ENCODE measurements at places on chromosomes 7 and 10.

DNA sequence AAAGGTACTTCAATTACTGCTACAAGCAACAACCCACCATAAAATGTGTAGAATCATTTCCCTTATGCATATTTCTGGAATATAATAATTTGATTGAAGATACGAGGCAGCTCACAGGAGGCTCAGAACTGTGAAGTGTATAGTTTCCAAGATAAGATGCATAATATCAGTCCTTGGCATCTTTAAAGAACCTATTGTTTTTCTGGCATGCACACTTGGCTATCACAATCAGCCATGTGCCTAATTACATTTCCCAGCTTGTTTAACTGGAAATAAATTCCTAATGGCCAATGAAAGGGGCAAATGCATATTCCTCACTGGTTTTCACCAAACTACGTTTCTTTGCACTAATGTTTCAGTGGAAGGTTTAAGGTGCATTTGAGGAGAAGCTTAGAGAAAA lies 83.4 kb upstream of the LRRC18 start:
- no peak for DNase-seq

DNA sequence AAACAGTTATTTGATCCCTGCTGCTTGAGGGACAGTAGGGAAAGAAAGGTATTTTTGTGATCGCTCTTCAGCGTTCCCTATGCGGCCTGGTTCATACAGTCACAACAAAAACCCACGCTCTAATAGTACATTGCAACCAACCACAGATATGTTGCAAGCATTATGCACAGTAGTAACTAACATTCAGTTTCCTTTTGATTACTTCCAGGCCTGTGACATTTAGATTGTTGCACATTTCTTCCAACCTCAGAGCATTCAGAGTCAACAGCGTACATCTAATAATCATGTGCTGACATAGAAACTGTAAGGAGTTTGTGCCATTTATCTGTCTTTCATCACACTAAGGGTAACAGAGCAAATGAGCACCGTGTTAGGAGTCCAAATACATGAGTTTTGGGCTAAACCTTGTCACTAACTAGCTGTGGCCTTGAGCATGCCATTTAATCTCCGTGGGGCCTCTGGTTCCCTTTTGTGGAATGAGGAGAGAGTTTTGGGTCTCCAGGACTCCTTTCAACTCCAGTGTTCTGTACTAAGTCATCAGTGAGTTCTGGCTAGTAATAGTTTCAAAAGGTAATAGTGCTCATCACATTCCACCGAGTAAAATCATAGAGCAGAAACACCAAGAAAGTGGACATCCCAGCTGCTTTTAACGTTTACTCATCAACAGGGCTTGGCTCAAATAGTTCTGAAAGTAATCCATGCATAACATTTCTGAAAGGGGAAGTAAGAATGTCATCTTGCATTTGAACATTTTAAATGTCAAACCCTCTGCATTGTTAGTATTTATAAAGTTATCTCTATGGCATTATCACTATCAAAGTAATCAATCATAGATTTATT lies 99.0 kb upstream of the FZD1 start:
- no peak for DNase-seq

GRCh38 chr10:15084502-15084922 lies 4.1 kb downstream of the ACBD7 start:
- DNase-seq = no peak

- DNase-seq = no peak
Measured at GRCh38 chr10:57716884-57717283, 550.8 kb downstream of the IPMK start.

GRCh38 chr10:26555719-26556368 lies 117.7 kb downstream of the APBB1IP start:
- no peak for DNase-seq

DNA sequence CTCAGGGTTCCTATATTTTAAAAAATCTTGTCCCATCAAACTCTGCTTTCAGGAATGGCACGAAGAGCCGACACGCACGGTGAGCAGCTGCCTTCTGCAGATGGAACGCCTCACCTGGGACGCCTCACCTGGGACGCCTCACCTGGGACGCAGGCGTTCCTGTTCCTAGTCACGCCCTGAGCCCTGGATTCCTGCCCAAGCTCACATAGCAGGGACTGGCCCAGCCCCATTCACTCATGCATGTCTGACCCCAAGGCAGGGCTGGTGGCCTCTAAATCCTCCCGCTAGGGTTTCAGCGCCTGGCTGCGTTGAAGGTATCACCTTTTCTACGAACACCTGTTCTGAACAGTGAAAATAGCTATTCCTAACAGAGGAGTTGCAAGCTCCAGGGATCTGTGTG lies 49.8 kb downstream of the CARD11 start:
- DNase-seq = no peak

GRCh38 chr10:97078261-97078937 lies 107.4 kb downstream of the SLIT1 start:
- DNase-seq = no peak

DNA sequence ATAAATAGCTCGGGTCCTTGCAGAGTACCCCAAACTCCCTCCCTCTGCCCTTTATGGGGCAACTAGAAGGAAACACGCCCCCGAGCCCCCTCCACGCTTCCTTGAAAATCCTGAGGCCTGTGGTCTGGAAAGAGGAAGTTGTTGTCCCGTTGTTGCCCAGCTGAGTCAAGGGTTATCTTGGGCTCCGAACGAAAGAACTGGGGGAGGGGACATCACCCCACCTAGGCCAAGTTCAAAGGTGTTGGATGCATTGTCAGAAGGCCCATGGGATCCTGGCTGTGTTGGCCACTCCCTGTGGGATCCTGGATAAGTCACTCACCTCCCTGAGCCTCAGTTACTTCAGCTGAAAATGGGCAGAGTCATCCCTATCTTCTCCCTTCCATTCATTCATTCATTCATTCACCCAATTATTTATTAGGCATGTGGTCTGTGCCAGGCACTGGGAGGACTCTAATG lies at the start of gene CCL24:
Gene CCL24 (minus strand): TSS at position 26 of the 456 bp plus-strand sequence. CDS start 91 bp downstream, outside the sequence.
- DNase-seq = no peak

DNA sequence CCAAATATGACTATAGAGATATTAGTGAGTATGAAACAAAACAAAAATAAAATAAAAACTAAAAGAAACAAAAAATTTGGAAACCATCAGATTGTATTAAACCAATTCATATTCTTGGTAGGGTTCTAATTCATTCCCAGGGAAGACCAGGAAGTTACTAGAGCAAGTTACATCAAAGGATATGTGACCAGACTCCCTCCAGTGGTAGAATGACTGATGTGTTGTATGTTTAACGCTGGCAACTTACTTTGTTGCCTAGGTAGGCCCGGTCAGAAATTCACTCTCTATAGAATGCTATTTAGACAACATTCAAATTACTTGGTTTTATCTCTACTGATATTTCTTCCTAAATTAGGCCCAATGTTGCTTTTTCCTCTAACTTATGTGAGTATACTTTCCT lies 5.2 kb downstream of the PHYHIPL start:
- no peak for DNase-seq

GRCh38 chr10:88660598-88660884 lies 3.7 kb upstream of the LIPF start:
- no peak for DNase-seq

DNA sequence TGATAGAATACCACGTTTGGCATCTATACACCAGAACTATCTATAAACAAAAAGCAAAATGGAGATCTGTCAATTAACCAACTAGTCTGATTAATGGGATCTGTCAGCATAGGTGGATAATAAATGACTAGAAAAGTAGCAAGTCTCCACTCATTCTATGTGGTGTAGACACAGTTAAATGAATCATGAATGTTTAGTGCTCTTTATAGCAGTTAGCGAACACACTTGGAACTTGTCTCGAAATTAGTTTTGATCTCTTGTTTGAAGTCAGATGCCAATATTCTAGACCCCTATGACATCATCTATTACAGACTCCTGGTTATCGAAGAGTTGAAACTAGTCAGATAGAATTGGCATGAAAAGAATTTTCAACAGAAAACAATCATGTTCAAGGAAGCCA lies 259.7 kb downstream of the AHR start:
- no peak for DNase-seq

GRCh38 chr10:116286626-116287200 lies 13.7 kb upstream of the GFRA1 start:
- no peak for DNase-seq

DNA sequence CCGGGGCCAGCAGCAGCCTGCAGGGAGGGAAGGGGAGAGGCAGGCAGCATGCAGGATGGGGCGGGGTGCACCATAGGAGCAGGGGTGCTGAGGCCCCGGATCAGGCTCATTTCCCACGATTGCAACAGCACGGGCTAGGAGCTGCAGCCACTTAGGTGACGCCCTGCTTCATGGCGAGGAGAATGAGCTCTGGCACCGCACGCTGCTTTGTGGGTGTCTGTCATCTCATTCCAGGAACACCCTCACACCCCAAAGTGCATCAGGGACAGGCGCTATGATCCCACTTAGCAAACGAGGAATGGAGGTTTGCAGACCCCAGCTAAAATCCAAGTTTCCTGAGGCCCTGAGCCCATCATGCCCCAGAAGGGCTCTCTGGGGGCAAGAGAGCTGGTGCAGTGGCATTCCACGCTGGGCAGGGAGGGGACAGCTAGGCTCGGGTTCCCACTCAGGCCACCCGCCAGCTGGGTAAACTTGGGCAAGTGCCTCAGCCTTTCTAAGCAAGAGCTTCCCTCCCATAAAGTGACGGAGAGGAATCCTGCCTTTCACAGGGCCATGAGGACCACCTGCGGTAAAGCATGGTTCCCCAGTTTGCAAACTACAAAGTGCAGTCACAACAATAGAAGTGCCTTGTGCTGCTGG lies 9.3 kb downstream of the KCNH2 start:
- no peak for DNase-seq

DNA sequence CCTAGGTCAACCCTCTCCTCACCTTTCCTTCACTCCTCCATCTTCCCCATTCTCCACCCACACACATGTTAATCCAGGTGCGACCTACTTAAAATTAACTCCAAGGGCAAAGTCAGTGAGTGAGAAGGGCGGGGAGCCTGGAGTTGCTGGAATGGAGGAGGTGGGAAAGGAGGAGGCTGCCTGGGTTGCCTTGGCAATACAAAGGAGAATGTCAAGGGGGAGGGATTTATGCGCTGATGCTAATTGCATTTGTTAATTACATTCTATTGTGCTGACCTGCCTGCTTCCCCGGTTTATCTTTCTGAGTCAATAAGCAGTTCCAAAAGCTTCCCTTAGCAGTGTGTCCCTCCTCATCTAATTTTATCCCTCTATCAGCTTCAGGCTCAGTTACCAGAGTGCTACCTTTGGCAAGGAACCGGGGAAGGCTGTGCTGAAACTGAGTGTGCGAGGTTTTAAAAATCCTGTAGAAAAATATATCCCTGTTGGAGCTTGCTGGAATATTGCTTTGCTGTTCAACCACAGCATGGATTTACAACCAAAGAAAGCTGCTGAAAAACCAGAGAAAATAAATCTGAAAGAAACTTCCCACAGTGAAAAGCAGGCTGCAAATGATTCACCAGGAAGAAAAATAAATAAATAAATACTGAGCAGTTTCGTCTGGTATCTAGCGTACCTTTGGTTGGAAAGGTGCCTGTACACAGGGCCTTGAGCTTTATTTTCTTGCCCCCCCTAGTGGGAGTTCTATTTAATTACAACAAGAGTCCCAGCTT lies 113.2 kb upstream of the DGKB start:
- DNase-seq = peak; percentile 12

GRCh38 chr10:48564466-48565160 lies 40.3 kb downstream of the ARHGAP22 start:
- DNase-seq = no peak

DNA sequence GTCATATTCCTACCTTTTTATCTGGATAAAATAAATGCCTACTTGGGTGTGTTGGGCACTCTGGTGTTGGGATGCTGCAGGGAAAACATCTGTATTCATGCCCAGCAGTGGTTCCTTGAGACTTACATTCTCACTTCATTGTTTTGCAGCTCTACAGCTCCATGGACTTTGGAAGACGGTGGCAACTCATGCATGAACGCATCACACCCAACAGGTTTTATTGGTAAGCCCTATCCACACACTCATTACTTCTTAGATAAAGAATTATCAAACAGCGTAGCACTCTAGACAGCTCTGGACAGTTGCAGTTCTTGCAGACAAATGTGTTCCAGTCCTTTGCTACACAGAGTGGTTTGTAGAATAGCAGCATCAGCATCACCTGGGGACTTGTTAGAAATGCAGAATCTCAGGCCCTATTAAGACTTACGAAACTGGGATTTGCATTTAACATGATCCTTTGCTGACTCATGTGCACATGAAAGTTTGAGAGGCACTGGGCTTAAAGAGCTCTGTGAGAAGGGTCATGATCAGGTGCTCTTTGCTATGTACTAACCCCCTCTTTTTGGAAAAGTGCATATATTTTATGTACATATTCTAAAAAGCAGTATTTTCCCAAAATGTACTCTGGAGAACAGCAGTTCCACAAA lies 401.9 kb downstream of the SORCS3 start:
- no peak for DNase-seq

DNA sequence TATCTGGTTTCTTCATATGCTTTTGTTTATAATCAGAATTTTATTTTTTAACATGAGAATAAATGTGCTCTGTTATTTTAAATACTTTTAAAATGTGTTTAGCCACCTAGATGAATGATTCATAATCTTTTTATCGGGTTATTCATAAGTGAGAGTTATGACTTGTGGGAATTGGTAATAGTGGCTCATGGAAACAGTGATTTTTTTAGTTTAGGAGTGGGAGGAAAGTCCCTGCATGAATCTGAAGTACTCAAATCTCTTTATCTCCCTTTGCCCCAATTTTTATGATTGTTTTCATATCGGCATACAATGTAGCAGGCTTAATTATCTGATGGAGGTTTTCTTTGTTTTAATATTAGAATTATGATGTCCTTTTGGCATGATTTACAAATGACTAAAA lies 42.9 kb downstream of the TAX1BP1 start:
- no peak for DNase-seq

- DNase-seq = no peak
Measured at GRCh38 chr7:5528071-5528814, 104.6 kb upstream of the TNRC18 start.

GRCh38 chr10:50990568-50991455 lies 83.5 kb upstream of the PRKG1 start:
- no peak for DNase-seq

DNA sequence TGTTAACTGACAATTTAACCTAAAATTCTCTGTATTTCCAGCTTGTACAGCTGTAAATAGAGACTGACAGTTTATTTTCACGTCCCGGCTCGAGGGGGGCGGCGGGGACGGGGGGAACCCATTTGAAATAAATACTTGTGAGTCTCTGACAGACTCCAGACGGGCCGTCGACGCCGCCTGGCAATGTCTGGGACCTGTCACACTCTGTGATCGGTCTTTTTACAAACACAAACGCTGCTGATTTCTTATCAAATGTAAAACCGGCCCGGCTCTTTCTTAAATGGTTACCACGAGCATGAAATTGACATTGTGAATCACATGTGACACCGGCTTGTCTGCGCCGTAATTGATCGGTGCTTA lies 57.0 kb downstream of the UNCX start:
- no peak for DNase-seq

GRCh38 chr7:98555403-98555802 lies 61.7 kb upstream of the NPTX2 start:
- DNase-seq = no peak

- no peak for DNase-seq
Measured at GRCh38 chr7:20307119-20307518, 23.6 kb upstream of the ITGB8 start.

GRCh38 chr10:111493024-111493625 lies 416.3 kb downstream of the ADRA2A start:
- no peak for DNase-seq

- peak; percentile 63 for DNase-seq
Measured at GRCh38 chr7:140316165-140316661, 82.1 kb downstream of the SLC37A3 start.

GRCh38 chr10:100728928-100729861 lies 16.2 kb upstream of the PAX2 start:
- DNase-seq = no peak

- DNase-seq = no peak
Measured at GRCh38 chr10:35638101-35638500, 4.0 kb downstream of the FZD8 start.
